ENCODE measurements at places on chromosomes 5 and 9. TPM values are rescaled to one million over a fixed set of nuclear protein-coding genes. Genes with fewer than 3 reads are reported as not detected.

GRCh38 chr5:173916233-173916632, 28.1 kb downstream of the CPEB4 start:
- DNase-seq: no peak

DNA sequence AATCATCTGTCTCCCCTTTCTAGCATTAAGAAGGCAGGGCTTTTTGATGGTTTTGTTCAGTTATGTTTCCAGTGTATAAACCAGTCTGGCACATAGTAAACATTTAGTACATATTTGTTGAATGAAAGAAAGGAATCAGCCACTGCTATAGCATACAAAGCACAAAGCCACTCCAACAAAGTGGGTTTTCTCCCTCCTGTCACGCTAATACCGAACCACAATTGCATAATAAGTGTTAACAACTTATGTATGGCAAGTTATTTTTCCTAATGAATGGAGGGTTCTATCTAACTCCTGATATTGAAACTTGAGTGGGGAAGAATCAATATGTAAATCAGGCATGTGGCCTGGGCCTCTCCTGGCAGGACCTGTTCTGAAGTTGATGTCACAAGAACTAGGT, 53.9 kb downstream of the PRUNE2 start:
- no peak for DNase-seq

- DNase-seq: no peak
Measured at GRCh38 chr9:112035166-112035826, 138.7 kb downstream of the UGCG start.

DNA sequence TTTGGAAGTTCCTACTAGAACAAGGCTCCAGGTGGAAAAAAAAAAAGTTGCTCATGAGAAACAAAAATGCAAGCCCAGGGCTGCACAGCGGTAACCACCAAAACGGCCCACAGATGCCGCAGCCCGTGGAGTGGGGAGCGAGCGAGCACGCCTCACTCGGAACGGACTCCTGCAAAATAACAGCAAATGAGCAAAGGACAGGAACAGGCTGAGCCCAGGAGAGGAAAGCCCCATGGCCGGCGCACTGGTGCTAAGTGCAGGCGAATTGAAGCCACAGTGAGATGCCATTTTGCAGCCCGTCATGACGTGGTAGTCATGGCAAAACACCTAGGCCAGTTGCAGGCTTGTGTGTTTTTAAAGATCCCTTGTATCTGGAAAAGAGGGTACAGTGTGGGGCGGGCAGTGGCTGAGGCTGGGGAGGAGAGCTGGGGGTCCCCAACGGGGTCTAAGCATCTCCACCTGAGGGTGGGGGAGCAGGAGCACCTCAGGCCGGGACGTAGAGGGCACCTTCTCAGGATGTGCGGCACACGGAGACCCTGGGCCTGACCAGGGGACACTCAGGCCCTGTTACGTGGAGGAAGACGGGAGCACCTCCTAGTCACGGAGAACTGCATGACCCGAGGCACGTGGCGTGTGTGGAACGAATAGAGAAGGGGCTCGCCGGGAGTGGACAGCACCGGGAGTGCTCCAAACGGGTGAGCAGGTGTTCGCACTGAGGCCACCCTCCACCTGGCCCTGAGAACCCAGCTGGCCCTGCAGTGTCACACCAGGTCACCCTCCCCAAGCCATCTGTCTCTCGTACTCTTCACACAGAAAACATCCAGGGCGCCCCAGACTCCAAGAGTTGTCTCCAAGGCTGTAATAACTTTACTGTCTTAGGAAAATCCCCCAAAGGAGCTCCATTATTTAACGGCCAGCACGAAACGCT, 10.7 kb downstream of the GRM6 start:
- DNase-seq: no peak

- no peak for DNase-seq
Measured at GRCh38 chr5:123511290-123511647, 708 bp upstream of the CSNK1G3 start.

- DNase-seq: peak; percentile 25
Measured at GRCh38 chr5:160930406-160930805, 78.4 kb upstream of the ATP10B start.

DNA sequence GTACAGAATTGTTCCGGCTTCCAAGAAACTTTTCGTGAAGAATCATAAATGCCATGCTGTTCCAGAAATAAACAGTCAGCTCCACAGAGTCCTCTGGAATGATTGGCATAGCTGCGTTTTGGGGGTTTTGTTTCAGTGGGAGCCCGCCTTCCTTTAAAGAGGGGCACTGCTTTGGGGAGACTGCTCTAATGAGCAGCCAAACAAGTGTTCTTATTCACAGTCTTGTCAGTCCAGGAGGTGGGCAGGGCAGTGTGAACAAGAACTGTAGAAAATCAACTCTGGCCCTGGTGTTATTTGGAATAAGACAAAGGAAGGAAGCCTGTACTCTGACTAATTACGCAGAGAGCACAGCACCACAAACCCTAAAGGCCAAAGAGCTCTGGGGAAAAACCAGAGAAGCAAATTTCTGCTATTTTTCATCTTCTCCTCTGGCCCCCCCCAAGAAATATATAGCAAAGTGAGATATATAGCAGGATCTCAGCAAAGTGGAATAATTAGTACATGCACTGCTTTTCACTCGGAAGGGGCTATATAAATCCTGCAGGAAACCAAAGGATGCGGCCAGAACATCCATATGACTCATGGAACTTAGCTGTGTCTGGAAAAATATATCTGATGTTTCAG, 92.9 kb downstream of the GLDC start:
- peak; percentile 35 for DNase-seq

DNA sequence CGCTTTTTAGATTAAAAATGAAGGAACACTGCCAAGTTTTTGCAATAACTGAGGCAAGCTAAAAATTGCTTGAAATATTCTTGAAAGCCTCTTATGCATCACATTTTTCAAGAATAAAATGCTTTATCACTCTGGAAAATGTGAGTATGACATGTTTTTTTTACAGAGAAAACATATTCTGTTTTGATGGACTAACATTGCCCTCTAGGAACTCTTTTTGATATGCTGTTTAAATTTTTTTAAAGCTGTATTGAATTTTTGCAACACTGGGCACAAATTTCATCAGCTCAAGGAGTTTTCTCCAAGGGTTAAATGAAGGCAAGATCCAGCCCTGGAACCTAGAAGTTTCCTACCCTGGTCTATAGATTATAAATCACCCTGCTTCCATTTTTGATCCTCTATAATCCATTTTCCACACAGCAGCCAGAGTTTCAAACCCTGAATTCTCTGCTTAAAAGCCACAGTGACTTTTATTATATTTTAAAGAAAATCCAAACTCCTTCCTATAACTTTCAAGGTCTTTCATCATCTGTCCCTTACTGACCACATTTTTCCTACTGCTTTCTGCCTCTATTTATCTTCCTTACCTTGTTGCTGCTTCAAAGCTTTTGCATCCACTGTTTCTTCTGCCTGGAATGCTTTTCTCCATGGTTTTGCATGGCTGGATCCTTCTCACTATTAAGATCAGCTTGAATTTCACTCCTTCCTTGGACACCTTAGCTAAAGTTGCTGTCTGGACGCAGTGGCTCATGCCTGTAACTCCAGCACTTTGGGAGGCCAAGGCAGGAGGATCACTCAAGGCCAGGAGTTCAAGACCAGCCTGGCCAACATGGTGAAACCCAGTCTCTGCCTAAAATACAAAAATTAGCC, 60.9 kb downstream of the IL31RA start:
- no peak for DNase-seq

DNA sequence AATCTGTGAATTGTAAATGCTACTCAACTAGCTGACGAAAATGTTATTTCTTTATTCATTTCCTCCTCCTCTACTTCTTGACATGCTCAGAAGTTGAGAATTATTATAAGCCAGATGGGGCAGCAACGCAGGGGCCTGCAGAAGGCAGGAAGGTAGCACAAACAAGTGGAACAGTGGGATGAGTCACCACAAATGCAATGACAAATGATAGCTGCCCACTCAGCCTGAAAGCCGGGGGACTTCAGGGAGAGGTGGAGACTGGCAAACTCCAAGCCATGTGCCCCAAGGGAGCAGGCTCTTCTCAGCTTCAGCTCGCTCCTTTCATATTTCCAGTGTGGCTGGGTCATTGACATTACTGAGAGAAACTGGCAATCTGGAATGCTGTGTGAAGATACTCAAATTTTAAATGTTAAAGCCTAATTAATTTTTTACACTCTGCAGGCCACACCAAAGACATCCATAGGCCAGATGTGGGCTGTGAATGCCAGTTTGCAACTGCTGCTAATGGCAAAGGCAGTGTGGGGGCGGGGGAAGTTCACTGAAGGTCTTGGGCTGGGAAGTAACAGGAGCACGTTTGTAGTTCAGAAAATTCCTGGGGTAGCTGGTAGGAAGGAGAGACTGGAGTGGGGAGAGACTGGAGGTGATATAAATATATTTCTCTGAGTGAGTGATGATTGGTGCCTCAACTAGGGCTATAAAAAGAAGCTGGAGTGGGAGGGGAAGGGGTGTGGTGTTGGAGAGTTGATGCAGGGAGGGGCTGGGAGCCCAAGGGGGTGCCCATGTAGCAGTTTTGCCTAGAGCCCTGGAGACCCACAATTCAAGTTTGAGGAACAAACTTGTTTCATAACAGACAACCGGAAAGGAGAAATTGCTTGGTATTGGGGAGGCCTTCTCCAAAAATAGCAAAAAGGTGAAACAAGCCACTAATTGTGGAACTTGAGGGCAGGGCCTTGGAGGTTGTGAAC, 20.8 kb upstream of the ADRB2 start:
- DNase-seq: peak; percentile 36

- no peak for DNase-seq
Measured at GRCh38 chr5:1823381-1824034, 22.3 kb downstream of the NDUFS6 start.

DNA sequence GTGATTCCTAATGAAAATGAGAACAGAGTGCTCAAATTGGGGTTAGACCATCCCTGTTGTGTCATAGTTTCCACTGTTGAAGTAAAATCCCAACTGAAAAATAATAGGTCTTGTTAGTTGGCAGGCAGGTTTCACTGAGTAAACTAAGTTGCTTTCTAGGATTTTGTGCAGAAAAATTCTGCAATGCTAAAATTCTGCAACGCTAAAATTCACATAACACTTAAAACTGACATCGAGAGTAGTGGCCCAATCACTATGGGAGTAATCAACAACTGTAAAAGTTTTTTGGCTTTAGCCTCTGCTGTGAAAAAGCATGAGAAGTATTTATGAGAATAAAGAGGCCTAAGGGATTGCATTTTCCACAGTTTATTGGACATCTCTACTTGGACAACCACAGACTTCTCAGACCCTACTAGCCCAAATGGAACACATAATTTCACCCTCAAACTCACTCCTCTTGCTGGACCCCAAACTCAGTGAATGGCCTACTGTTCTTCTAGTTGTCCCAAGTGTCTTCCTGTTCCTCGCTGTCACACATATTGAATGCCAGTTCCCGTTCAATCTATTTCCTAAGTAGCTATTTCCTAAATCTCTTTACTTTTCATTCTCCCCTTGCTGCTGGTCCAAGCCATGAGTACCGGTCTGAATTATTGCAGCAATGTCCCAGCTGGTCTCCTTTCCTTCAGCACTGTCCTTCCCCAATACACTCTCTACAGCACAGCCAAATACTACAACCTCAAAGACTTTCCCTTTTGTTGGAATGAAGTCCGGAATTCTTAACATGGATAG, 355.4 kb downstream of the PDE4D start:
- DNase-seq: no peak

DNA sequence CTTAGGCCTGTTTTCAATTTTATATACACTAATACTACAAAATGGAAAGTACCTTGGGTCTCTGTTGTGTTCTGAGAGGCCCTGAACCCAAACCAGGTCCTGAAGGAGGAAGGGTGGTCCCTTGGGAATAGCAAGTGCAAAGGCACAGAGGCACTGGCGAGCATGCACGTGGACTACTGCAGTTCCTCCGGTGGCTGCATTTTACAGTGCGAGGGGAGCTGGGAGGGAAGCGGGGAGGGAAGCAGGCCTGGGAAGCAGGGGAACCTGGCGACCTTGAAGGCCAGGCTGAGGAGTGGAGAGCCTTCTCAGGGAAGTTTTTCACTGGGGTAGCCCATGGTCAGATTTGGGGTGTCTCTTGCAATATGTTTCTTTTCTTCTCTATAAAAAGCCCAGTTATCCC, 33.9 kb downstream of the MORN5 start:
- DNase-seq: no peak

- DNase-seq: peak; percentile 9
Measured at GRCh38 chr5:53733853-53734252, 173.4 kb downstream of the NDUFS4 start.

DNA sequence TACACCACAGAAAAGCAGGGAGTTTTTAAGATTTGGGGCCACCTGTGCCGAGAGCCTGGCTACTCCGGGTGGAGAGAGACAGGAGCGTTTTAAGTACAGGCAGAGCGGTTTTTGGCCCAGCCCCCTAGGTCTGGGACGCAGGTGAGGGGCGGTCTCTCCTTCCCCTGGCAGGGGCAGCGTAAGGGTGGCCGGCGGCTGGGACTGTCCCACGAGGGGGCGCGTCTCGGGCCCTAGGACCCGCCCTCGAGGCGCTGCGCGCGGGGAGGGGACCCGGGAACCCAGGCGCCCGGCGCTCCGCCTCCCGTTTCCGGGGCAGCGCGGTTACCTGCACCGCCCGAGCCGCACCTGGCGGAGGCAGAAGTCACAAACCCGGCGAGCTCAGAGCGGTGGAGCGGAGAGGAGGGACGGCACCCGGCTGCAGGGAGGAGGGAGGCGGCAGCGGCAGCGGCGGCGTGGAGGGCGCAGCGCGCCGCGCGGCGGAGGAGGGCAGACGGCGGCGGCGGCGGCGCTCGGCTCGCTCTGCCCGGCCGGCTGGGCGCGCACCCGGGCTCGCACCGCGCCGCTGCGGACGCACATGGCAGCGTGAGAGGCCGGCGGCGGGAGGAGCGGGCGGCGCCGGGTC, at the start of gene WWC1:
Gene WWC1, plus strand, starts transcription at position 304 of the 622 bp plus-strand sequence. CDS start 508 bp downstream, outside the sequence.
- peak; percentile 84 for DNase-seq

- DNase-seq: no peak
Measured at GRCh38 chr9:99632349-99633038, 189.2 kb upstream of the NR4A3 start.

- no peak for DNase-seq
Measured at GRCh38 chr9:9961487-9961886, 651.3 kb downstream of the PTPRD start.

GRCh38 chr5:132496631-132497487, 6.3 kb upstream of the IRF1 start:
- DNase-seq: peak; percentile 74

- DNase-seq: no peak
Measured at GRCh38 chr5:136000932-136001331, 27.9 kb upstream of the TGFBI start.

The SH3GL2 gene
- under 0.01 TPM for total RNA-seq

The ARL14EPL gene
- not detected for total RNA-seq

The MACIR gene
- 7.5 TPM for total RNA-seq

The CYFIP2 gene
- 16.0 TPM for total RNA-seq

The PRR16 gene
- total RNA-seq: 3.2 TPM

The SLC4A9 gene
- total RNA-seq: 0.54 TPM

The UGT3A2 gene
- total RNA-seq: not detected

The GRXCR2 gene
- total RNA-seq: not detected

The F12 gene
- total RNA-seq: 5.7 TPM

The SOX30 gene
- not detected for total RNA-seq

All from mammary epithelial cell (primary cell).